ENCODE measurements at places on chromosomes 7 and 10.

GRCh38 chr10:99930731-99931550, 78.8 kb downstream of the DNMBP start:
- no peak for DNase-seq

GRCh38 chr7:51029701-51030191, 247.1 kb upstream of the GRB10 start:
- DNase-seq: no peak

DNA sequence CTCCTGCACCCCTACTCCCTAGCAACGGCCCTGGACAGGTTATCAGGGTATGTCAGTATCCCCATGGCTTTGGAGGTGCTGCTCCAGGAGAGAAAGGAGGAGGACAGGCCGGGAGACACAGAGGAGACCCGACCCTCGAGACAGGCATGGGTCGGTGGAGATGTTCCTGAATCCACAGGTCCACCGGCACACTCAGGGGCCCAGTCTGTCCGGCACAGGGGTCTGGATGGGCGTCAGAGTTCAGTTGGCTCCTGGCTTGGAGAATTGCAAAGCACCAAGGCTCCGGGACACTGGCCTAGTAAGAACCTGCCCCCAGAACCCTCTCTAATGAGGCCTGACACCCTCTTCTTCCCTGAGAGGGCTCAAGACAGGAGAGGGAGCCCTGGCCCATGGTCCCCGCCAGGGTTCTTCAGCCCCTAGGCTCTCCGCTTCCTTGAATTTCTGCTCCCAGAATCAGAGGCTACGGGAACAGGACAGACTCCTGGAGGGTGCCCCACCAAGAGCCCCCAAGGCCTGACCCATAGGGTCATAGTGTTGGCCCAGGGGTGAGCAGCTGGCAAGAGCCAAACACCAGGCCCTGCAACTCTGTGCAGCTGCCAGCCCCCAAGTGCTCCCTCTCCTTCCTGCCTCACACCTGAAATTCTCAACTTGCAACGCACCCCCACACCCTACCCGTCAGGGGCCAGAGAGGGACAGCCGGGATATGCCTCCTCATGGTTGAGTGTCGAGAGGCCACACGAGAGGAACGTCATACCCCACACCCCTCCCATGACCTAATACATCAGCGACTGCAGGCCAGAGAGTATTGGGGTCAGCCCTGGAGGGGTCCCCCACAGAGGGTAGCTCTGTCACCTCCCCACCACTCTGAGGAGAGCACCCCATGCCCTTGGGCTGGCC, 5.5 kb upstream of the IRF5 start:
- DNase-seq: no peak

GRCh38 chr10:33010132-33011037, 52.4 kb upstream of the ITGB1 start:
- no peak for DNase-seq

DNA sequence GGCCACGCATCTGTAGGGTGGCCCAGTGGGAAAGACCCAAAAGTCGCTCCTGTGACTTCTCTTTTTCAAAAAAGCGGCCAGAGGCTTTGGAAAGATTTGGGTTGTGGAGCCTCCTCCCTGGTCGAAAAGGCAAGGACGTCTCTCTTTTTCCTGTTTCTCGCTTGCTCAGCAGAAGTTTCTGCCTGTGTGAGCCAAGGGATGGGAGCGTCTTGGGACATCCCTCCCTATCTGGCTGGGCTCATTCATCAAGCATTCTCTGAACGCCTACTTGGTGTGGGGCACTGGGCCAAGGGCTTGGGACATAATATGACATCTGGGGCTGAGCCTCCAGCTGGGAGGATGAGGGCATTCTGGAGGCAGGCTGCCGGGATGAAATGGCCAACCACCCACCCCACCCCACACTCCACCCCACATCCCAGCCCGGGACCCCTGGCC, 120.9 kb downstream of the C10orf105 start:
- DNase-seq: peak; percentile 92

- DNase-seq: no peak
Observed at GRCh38 chr10:11881477-11882417, 58.6 kb downstream of the PROSER2 start.

DNA sequence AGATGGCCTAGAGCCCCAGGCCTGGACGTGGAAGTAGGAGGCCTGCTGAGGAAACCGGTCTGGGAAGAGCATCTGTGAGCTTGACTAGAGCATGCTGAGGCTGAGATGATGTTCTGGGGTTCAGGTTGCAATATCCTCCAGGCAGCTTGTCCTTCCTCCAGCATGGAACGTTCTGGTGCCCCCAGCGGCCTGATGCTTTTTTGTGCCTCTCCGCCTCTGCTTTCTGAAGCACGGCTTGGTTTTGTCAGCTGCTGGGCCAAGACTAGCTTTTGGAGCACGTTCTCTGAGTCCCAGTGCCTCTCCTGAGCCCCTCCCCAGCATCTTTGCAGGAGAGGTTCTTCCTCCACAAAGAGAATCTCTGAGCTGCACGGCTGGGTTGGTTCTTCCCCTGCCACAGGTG, 682.0 kb upstream of the FOXK1 start:
- no peak for DNase-seq

GRCh38 chr10:132588301-132589013, 50.9 kb downstream of the INPP5A start:
- DNase-seq: peak; percentile 98

GRCh38 chr7:43700646-43701499, 28.4 kb downstream of the COA1 start:
- no peak for DNase-seq

- DNase-seq: no peak
Observed at GRCh38 chr10:73209705-73210104, 37.4 kb downstream of the DNAJC9 start.

DNA sequence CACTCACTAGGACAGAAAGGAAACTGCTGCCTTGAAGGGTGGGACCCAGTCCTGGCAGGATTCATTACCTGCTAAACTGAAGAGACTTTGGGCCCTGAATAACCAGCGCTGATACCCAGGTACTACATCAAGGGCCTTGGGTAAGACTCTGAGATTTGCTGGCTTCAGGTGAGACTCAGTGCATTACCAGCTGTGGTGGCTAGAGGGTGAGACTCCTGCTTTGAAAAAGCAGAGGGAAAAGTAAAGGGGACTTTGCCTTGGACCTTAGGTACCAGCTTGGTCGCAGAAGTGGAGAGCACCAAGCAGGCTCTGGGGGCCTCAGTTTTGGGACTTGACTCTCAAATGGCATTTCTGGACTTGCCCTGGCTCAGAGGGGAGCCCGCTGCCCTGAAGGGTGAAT, 673.3 kb downstream of the NXPH1 start:
- DNase-seq: no peak

- no peak for DNase-seq
Observed at GRCh38 chr10:49010865-49011264, 71.2 kb upstream of the LRRC18 start.

GRCh38 chr10:111488668-111489067, 411.8 kb downstream of the ADRA2A start:
- no peak for DNase-seq

DNA sequence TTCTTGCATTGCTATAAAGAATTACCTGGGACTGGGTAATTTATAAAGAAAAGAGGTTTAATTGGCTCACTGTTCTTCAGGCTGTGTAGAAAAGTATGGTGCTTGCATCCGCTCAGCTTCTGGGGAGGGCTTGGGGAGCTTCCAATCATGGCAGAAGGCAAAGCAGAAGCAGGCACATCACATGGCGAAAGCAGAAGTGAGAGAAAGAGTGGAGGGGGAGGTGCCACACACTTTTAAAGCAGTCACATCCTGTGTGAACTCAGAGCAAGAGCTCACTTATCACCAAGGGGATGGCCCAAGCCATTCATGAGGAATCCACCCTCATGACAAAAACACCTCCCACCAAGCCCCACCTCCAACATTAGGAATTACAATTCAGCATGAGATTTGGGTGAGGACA, 303.5 kb downstream of the OTUD1 start:
- DNase-seq: peak; percentile 23

- no peak for DNase-seq
Observed at GRCh38 chr7:95155965-95156364, 168.4 kb downstream of the PON1 start.

- DNase-seq: no peak
Observed at GRCh38 chr7:118872568-118872967, 648.1 kb downstream of the ANKRD7 start.

DNA sequence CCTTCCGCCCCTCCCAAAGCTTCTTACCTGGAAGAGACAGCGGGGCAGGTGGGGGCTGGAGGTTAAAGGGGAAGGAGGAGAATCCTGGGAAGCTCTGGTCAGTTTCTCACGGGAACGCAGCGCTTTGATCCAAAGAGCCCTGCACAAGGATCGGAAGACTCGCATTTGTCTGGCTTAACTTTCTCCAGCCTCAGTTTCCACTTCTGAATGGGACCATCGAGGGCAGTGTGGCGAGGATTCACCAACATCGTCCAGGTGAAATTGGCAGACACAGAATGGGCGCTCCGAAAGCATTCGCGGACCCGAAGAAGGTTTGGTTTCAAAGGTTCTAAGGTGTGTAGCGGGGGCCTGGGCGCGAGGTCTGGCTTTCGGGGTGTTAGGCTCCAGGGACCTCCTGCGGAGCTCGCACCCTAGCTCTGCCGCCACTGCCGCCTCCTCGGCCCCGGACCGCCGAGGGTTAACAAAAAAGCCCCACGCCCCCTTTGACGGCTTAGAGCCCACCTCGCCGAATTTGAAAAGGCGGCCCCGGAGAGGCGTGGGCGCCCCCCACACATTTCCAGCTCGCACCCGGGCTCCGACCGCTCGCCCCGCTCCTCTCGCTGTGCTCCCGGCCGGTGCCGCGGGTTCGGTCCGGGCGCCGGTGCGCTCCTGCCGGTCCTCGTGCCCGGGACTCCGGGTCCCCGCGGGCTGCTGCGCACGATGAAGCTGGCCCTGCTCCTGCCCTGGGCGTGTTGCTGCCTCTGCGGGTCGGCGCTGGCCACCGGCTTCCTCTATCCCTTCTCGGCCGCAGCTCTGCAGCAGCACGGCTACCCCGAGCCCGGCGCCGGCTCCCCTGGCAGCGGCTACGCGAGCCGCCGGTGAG, at the start of gene COL26A1:
Gene COL26A1, plus strand, starts transcription at position 542 of the 862 bp plus-strand sequence. Its CDS starts 158 bp downstream, at position 700.
- DNase-seq: no peak

DNA sequence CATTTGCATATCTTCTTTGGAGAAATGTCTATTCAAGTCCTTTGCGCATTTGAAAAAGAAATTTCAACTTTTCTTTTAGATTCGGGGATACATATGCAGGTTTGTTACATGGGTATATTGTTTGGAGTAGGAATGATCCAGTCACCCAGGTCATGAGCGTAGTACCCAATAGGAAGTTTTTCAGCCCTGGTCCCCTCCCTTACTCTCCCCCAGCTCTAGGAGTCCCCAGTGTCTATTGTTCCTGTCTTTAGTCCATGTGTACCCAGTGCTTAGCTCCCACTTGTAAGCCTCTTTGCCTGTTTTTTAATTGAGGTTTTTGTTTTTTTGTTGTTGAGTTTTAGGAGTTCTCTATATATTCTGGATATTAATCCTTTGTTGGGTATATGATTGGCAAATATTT, 63.3 kb downstream of the SND1 start:
- DNase-seq: no peak

DNA sequence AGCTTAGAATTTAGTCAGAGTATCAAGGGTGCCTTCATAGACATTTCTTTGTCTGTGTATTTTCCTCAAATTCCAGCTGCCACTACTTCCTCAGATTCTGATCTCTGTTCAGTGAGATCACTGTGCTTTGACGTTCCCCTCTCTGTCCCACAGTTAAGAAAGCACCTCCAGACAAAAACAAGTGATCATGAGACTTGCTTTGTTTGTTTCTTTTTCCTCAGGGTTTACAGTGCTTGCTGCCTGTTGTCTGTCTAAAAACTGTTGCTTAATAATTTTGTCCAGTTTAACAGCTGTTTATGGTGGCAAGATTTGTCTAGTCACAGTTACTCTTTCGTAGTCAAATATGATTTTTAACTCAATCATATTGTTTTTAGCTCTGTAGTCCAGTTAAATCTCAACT, 29.1 kb downstream of the TRUB1 start:
- DNase-seq: peak; percentile 81

DNA sequence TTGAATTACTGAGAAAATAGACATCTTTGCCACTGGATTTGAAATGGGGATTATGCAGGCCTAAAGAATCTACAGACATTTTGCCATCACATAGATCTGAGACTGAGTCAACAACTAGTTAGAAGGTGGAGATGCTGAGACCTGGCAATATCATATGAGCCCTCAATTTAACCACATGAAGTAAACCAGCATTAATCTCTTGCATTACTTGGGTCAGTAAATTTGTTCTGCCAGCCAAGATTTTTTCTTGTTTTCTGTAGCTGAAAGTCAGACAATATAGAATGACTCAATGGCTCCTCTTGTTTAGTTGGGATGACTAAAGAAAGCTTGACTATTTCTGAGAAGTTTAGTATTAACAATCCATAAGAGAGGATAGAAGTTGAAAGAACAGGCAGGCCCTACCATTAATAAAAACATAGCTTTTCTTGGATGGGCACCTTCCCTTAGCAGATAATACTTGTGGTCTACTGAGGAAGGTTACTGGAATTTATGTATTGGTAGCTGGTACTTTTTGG, 396.7 kb upstream of the SORCS1 start:
- no peak for DNase-seq

DNA sequence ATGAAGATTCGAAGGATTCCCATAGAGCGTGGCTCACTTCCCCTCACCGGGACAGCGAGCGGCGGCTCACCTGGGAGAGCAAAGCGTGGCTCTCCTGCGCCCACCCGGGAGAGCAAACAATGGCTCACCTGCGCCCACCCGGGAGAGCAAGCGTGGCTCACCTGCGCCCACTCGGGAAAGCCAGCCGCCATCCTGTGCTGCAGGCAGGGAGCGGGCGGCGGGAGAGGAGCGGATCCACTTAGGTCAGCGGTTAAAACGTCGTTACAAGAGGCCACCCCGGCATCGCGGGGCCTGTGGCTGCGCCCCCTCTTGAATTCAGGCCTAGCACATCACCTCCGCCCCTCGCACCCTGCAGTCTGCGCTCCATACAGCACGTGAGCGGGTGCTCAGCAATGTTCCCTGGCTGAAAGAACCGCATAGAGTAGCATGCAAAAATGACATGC, 461 bp upstream of the FIGNL1 start:
- no peak for DNase-seq

DNA sequence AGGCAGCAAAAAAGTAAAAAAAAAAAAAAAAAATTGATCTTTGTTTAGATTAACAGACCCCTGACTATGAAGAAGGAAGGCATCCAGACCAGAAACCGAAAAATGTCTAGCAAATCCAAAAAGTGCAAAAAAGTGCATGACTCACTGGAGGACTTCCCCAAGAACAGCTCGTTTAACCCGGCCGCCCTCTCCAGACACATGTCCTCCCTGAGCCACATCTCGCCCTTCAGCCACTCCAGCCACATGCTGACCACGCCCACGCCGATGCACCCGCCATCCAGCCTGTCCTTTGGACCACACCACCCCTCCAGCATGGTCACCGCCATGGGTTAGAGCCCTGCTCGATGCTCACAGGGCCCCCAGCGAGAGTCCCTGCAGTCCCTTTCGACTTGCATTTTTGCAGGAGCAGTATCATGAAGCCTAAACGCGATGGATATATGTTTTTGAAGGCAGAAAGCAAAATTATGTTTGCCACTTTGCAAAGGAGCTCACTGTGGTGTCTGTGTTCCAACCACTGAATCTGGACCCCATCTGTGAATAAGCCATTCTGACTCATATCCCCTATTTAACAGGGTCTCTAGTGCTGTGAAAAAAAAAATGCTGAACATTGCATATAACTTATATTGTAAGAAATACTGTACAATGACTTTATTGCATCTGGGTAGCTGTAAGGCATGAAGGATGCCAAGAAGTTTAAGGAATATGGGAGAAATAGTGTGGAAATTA, 19.4 kb downstream of the GATA3 start:
- no peak for DNase-seq

GRCh38 chr10:121452581-121452980, 145.7 kb downstream of the FGFR2 start:
- DNase-seq: no peak

Data from inflammatory macrophage (primary cell).